ENCODE measurements at places on chromosomes 12 and 14.

DNA sequence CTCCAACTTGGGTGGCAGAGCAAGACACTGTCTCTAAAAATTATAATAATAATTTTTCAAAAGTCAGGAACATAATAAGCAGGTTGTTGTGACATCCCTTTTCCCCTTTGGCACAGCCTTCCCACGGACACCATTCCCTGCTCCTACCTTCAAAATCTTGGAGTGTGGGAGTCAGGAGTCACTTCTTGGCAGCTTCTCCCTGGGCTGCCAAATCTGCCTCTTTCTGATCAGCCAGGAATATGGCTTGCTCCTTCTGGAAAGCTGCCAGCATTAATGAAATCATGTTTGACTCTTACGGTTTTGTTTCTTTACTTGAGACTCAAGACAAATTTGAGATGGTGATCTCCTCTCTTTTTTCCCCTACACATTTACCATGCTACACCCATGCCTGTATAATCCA is 391.4 kb upstream of the SYT1 start:
- DNase-seq = peak; percentile 35

DNA sequence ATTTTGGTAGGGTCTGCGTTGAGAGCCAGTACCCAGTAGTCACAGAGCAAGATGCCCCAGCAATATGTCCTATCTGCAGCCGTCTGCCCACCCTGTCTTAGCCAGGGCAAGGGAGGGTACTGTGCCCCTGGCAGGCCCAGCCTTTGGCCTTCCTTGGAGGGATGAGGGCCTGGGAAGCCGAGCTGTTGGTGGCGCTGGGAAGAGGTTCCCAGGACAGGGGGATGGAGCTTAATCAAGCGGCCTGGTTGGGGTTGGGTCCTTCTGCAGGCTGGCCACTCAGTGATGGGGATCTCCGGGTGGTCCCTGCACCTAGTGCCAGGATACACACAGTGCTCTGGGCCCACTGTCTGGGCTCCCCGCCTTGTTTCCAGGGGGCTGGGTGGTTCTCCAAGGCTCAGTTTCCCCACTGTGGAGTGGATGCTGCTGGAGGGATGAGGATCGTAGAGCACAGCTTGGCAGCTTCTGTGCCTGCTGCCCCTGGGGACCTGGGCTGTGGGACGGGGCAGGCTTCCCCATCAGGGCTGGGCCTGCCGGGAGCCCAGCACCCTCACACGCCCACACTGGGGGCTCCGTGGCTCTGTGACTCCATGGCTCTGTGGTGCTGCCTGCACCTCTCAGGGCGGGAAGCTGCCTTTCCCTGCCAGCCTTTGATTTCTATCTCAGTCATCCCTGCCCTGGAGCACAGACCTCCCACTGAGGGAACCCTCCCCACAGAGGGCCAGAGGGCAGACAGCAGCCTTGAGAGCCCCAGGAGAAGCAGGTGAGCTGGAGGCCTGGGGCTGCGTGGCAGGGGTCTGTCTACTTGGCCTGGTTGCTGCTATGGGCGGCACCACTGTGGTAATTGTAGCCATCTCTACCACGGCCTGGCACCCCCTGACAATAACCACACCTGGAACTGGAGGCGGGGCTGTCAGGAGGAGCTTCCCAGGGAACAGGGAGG is 357.0 kb downstream of the TMEM121 start:
- DNase-seq = no peak

- no peak for DNase-seq
These were observed 66.0 kb upstream of the TRAF3 start for GRCh38 chr14:102711207-102711606.

- DNase-seq = no peak
These were observed 11.0 kb upstream of the PLEKHG3 start for GRCh38 chr14:64692986-64693809.

- DNase-seq = no peak
These were observed 186.5 kb upstream of the LHX5 start for GRCh38 chr12:113658006-113658655.

- DNase-seq = no peak
These were observed 190.3 kb upstream of the SEL1L start for GRCh38 chr14:81723956-81724355.

DNA sequence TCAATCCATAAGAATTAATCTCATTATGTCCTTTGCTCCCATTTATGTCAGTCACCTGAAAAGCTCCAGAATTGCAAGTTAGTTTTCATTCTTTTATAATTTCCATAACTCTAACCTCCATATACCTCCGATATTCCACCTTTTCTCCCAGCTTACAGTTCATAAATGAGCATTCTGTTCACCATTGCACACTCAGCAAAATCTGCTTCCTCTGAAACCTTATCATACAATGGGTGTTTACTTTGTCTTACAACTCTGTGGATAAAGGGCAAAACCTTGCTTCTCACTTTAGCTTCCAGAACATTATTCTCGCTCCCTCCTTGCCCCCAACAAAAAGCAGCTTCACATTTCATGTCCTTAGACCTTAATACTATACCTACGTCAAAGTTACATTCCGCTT is 19.3 kb upstream of the SLCO1B1 start:
- DNase-seq = no peak

DNA sequence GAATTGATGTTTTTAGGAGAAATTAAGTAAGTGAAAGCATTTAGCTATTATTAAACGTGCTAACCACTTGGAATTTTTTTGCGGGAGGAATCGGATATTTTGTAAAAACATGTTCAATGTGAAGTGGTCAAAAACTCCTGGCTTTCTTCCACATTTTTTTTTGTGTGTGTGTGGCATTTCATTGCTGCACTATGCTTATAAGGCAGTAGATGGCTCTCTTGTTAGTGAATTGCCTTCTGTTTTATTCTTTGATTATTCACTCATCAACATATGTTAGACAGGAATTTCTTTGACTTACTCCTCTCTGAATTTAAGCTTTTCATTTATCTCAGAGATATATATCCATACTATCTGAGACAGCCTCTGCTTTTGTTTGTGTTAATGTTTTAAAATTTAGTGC is 71.3 kb downstream of the DERA start:
- peak; percentile 62 for DNase-seq

DNA sequence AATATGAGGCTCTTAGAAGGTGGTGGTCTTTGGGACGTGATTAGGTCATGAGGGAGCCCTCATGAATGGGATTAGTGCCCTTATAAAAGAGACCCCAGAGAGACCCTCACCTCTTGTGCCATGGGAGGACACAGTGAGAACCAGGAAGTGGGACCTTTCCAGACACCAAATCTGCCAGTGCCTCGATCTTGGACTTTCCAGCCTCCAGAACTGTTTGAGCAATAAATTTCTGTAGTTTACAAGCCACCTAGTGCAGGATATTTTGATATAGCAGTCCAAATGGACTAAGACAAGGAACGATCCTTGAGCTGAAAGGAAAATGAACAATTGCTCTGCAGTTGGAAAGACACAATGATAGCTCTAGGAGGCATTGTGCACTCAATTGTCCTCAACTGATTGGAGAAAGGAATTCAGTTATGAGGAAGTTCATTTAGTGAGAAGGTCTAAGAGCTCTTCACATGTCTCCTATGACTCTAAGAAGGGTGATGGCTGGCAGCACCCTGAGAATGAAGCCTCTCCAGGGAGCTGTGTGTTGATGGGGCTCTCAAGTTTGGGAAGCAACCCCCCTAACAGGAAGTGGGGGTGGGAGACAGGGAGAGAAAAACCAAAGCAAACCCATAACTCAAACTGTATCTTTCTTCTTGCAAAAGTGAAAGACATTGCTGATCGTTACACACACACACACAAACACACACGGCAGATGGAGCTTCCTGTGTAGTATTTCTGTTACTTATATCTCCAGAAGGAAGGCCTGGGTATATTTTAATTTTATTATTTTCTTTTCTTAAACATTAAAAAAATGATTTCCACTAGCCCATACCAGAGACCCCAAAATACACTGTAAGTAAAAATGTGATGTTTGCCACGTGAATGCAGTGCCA is 21.0 kb downstream of the CHST11 start:
- DNase-seq = no peak

DNA sequence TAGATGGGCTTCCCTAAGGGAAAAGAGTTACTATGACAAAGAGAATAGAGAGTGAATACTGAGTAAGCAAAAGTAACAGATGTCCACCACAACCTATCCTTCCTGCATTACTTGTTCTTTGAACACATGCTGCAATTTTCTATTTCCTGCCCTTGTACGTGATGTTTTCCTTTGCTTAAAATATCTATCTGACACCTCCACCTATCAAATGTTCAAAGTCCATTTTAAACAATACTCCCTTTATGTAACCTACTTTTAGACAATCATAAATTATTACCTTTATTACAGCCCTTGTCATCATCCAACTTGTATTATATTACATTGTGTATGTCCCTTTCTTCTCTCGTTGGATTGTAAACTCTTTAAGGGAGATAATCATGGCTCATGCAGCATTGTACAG is 147.2 kb upstream of the DYRK2 start:
- DNase-seq = no peak

- DNase-seq = no peak
These were observed 40.4 kb upstream of the GTF2A1 start for GRCh38 chr14:81261176-81261575.

- DNase-seq = peak; percentile 56
These were observed 12.4 kb downstream of the IL22 start for GRCh38 chr12:68240975-68241374.

GRCh38 chr14:102079700-102079979 is 7.2 kb downstream of the HSP90AA1 start:
- no peak for DNase-seq

DNA sequence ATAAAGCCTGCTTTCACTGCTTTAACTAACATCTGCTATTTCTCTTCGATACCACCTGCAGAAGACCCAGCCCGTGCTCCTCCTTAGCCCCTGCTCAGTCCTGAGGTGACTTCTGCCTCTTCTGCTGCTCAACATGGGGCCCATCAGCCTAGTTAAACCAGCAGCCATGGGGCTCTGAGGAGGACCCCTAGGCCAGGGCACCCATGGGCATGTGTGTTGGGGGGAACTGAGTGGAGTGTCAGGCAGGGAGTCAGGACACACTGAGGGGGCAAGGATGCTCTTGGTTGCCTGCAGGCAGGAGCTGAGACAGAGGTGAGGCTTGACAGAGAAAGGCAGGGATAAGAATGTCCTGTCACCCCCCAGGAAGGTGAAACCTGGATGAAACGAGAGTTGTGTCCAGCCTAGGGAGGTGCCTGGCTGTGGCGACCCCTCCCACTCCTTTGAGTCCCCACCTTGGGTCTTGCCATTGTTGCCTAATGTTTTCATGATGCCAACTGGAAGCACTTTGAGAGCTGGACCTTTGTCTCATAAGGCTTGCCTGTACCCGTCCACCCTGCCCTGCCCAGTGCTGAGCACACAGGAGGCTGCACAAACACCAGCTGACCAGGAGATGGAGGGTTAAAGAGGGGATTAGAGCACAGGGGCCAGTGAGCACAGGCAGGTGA is 12.5 kb upstream of the RABGGTA start:
- no peak for DNase-seq

GRCh38 chr14:66939409-66939808 is 249.8 kb upstream of the GARIN2 start:
- no peak for DNase-seq

GRCh38 chr12:11786638-11787365 is 137.3 kb downstream of the ETV6 start:
- no peak for DNase-seq

- DNase-seq = no peak
These were observed 34.8 kb downstream of the AICDA start for GRCh38 chr12:8577879-8578278.

GRCh38 chr12:24574538-24574937 is 374.4 kb downstream of the BCAT1 start:
- no peak for DNase-seq

DNA sequence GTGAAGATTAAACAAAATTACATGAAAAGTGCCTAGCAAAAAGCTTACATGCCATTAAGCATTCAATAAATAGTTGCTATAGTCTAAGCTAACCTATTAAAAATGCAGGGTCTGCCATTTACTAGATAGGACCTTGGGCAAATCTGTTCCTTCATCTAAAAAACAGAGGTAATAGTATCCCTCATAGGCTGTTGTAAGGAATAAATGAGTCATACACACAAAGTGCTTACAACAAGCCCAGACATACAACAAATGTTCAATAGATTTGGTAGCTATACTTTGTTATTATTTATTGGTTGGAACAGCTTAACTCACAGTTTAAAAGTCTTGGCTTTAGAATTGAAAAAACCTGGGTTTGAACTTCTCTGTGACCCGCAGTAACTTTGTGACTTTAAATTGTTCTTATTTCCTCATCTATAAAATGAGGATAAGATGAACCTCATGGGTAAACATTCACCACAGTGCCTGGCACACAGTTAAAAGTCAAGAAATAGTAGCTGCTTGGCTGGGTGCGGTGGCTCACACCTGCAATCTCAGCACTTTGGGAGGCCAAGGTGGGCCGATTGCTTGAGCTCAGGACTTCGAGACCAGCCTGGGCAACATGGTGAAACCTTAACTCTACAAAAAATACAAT is 24.7 kb downstream of the HEATR5A start:
- DNase-seq = no peak

- peak; percentile 96 for DNase-seq
These were observed 8.5 kb downstream of the WSB2 start for GRCh38 chr12:118052324-118053070.

DNA sequence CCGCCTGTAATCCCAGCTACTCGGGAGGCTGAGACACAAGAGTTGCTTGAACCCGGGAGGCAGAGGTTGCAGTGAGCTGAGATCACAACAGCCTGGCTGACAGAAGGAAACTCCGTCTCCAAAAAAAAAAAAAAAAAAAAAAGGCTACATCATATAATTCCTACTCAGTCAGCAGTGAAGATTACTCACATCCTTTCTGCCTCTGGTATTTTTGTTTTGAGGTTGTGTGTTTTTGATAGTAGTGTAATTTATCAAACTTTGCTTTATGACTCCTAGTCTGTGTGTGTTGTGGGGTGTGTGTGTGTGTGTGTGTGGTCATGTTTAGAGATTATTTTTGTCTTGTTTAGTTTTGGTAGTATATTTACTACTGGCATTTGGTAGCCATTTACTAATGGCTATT is 29.8 kb upstream of the DLGAP5 start:
- DNase-seq = peak; percentile 42

GRCh38 chr12:68001486-68002466 is 12.5 kb downstream of the IFNG-AS1 start:
- peak; percentile 4 for DNase-seq

GRCh38 chr14:95267306-95267705 is 52.4 kb downstream of the CLMN start:
- DNase-seq = no peak

DNA sequence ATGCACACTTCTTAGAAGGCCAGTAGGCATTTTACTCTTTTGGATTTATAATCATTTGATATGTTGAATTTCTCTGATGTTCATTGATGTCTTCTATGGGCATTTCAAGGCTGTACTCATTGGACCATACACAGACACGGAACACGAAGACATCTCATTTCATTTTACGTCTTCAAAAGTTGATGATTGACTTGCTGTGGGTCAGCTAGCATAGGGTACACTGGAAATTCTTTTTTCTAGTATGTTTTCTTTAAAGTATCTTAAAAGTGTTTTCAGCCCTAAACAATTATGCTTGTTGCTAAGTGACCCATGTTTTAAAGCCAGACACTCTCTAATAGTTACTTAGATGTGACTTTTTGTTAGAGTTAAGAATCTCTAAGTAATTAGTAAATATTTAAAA is 16.3 kb downstream of the TRHDE start:
- no peak for DNase-seq

Data from astrocyte of the spinal cord (primary cell).